CD8-positive, alpha-beta T cell (primary cell): ENCODE measurements at places on chromosomes 5 and 9.

- no peak for DNase-seq
Measured at GRCh38 chr9:78397045-78397444, 100.1 kb downstream of the PSAT1 start.

- DNase-seq, result no peak
Measured at GRCh38 chr5:65186646-65187227, 295.0 kb downstream of the ADAMTS6 start.

DNA sequence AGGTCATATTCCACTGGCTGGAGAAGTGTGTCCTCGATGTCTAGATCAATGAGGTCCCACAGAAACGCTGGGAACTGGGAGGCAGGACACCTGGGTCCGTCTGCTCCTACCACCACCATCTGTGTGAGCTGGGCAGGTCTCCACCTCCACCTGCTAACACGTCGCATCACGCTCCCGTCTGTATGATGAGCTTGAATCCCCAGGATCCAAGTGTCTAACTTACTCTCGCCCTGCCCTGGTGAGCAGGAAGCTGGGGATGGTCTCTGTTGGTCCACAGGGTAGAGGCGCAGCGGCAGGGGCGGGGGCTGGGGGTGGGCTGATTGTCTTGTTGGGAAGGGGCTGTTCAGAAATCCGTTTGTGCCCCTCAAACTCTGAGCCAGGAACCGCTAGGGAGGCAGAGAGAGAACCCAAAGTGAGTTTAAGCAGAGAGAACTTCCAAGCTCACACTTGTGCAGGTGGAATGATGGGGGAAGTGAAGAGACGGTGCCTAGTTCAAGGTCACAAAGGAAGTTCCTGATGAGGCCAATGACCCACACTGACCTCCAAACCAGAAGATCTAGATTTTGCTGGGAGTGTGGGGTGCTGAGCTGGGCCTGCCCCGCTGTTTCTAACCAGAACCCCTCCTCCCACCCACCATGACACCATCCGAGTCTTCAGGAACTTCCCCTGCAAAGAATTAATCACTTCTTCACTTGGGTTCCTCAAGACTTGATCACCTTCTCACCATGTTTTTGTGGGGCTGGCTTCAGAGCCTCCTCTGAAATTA lies 21.1 kb downstream of the ORM2 start:
- DNase-seq, result no peak

DNA sequence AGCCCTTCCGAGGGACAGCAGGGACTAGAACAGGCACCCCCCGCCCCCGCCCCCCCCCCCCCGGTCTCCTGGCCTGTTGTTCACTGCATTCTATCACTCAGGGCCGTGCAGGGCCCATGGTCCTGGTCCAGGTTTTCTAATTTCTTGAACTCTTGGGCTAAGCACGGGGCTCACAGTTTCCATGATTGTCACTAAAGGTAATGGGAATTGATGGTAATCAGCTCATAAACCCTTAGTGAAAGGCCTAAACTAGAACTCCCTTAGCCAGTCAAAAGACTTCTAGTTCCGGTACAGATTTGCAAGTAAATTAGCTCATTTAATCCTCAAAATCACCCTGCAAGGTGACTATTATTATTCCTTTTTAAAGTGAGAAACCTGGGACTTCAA lies 14.7 kb upstream of the PWWP2A start:
- DNase-seq, result no peak

DNA sequence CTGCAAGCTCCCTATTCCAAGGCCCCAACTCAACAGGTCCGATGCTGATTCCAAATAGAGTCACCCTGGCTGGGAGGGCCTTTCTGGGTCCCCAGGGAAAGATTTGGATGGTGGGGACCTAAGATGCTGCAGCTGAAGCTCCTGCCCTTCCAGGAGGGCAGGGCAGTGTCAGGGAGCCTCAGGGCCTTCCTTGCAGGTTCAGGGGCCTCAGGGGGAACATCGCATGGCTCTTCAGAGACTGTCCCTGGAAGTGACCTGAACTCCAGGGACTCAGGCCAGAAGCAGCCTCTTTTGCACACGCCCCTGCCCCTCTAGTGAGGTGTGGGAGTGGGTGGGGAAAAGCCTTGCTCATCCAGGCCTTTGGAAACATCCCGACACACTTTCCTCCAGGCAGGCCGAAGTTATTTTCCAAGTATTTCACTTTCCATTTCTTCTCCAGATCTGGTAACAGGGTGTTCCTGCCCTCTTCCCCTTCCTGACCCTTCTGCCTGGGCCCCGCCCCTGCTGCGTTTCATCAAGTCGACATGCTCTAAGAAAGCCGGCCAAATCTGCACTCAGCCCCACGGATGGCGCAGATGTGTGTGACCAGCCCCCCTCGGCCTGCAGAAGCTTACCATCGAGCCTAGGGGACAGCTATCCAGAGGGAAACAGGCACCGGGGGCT lies 159.5 kb downstream of the FGF18 start:
- DNase-seq, result no peak
